ENCODE measurements at places on chromosomes 12 and 14.

- peak; percentile 74 for DNase-seq
- no peaks in the 10 kb centered on the region for H3K36me3 ChIP-seq
- H3K27me3 ChIP-seq: no peaks in the 10 kb centered on the region
- H3K27ac ChIP-seq: peak overlapping the region; percentile 92
- peak overlapping the region; percentile 72 for H3K4me3 ChIP-seq
These were observed 911 bp upstream of the SCNN1A start for GRCh38 chr12:6376079-6376869.

- DNase-seq: no peak
- no peaks in the 10 kb centered on the region for H3K36me3 ChIP-seq
- no peaks in the 10 kb centered on the region for H3K4me1 ChIP-seq
- no peaks in the 10 kb centered on the region for H3K27me3 ChIP-seq
These were observed 87.7 kb downstream of the GLT1D1 start for GRCh38 chr12:128940974-128941373.

GRCh38 chr12:46401662-46402061 is 29.1 kb upstream of the SLC38A2 start:
- H3K36me3 ChIP-seq: no peaks in the 10 kb centered on the region
- H3K27ac ChIP-seq: no peak overlapping the region
- H3K4me3 ChIP-seq: no peak overlapping the region
- no peak for DNase-seq
- peaks cover 8% of the 10 kb centered on the region for H3K4me1 ChIP-seq

DNA sequence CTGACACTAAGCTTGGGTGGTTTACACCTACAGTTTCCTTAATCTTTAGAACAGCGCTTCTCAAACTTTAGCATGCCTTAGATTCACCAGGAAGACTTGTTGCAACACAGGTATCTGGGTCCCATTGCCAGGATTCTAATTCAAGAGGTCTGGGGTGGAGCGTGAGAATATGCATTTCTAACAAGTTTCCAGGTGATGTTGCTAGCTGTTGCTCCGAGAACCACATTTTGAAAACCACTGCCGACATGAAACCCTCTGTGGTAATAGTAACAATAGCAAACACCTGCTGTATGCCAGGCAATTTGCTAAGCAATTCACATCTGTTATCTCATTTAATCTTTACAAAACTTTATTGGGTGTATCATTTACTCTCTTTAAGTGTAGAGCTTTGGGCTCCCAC is 58.6 kb downstream of the TRHDE start:
- no peak overlapping the region for H3K27ac ChIP-seq
- H3K4me3 ChIP-seq: no peak overlapping the region
- no peaks in the 10 kb centered on the region for H3K4me1 ChIP-seq
- no peak for DNase-seq

GRCh38 chr14:56487090-56487667 is 92.4 kb upstream of the TMEM260 start:
- H3K4me3 ChIP-seq: no peak overlapping the region
- DNase-seq: no peak
- no peaks in the 10 kb centered on the region for H3K27me3 ChIP-seq
- H3K4me1 ChIP-seq: no peaks in the 10 kb centered on the region
- no peak overlapping the region for H3K27ac ChIP-seq

GRCh38 chr14:56891226-56891625 is 80.9 kb upstream of the OTX2 start:
- H3K4me3 ChIP-seq: no peak overlapping the region
- DNase-seq: no peak
- peaks cover 19% of the 10 kb centered on the region for H3K4me1 ChIP-seq
- no peak overlapping the region for H3K27ac ChIP-seq
- peaks cover 39% of the 10 kb centered on the region for H3K27me3 ChIP-seq
- no peaks in the 10 kb centered on the region for H3K36me3 ChIP-seq

- no peak overlapping the region for H3K4me3 ChIP-seq
- H3K27me3 ChIP-seq: no peaks in the 10 kb centered on the region
- peaks cover 3% of the 10 kb centered on the region for H3K4me1 ChIP-seq
- H3K36me3 ChIP-seq: no peaks in the 10 kb centered on the region
- no peak overlapping the region for H3K27ac ChIP-seq
These were observed 10.8 kb downstream of the ALDH2 start for GRCh38 chr12:111777345-111778045.

DNA sequence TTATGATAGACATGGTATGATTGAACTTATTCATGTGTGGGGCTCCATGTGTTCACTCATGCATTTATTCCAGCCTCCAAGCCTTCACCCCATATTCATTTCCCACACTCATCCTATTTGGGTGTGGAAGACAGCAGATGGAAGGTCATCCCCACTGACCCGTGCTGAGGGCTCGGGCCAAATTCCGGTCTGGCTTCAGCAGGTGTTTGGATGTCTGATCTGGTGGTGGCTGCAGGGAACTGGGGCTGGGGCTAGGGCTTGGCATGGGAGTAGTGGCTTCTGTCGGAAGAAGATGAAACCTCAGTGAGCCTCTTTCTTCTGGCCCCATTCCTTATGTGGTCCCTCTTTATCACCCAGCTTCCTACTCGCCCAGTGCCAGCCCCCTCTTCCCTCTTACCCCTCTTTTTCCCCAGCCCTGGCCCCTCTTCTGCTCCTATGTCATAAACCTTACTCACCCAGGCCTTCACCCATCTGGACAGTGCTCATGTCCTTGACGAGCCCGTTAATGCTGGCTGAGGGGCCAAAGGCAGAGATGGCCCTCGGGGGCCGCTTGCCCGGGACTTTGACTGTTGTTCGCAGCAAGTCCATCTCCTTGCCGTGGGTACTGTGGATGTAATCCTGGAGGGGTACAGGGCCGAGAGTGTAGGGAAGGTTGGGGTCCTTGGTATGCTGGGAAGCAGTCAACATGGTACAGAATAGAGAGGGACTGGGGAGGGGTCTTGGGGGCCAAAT is 8.0 kb downstream of the AGAP2 start:
- H3K4me3 ChIP-seq: no peak overlapping the region
- no peak for DNase-seq
- no peak overlapping the region for H3K27ac ChIP-seq
- no peaks in the 10 kb centered on the region for H3K36me3 ChIP-seq

- no peaks in the 10 kb centered on the region for H3K4me1 ChIP-seq
- no peak overlapping the region for H3K27ac ChIP-seq
- no peaks in the 10 kb centered on the region for H3K27me3 ChIP-seq
- DNase-seq: no peak
These were observed 60.5 kb upstream of the NUDT4 start for GRCh38 chr12:93317227-93317626.

- DNase-seq: no peak
- no peak overlapping the region for H3K4me3 ChIP-seq
- H3K4me1 ChIP-seq: peaks cover 5% of the 10 kb centered on the region
- no peak overlapping the region for H3K27ac ChIP-seq
These were observed 182.3 kb downstream of the TMEM132C start for GRCh38 chr12:128449146-128449894.

DNA sequence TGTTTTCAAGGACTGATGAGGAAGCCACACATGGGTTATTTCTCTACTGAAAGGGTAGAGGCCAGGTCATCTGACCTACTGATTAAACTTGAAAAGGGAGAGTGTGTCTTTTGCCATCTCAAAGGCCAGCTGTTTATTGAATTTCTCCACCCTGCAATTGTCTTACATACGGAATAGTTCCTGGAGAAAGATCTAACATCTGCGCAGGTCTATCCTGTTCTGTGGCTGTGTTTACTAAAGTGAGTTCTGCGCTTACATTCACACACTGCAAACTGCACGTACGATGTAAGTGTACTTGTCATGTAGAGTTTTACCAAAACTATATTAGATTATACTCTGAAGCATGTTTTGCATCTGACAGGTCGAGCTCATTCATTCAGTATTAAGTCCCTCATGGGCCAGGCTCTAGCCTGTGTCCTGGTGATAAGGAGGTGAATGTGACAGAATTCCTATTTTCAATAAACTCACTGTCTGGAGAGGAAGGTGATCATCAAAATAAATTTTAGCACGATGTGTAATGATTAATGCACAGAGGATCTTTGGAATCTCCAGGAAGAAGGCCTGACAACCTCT is 96.6 kb downstream of the PRKCH start:
- DNase-seq: no peak
- H3K4me1 ChIP-seq: 0 out of 2 replicates have a peak, but pooled peaks cover 1% of the 10 kb centered on the region
- H3K36me3 ChIP-seq: no peaks in the 10 kb centered on the region
- no peak overlapping the region for H3K4me3 ChIP-seq

DNA sequence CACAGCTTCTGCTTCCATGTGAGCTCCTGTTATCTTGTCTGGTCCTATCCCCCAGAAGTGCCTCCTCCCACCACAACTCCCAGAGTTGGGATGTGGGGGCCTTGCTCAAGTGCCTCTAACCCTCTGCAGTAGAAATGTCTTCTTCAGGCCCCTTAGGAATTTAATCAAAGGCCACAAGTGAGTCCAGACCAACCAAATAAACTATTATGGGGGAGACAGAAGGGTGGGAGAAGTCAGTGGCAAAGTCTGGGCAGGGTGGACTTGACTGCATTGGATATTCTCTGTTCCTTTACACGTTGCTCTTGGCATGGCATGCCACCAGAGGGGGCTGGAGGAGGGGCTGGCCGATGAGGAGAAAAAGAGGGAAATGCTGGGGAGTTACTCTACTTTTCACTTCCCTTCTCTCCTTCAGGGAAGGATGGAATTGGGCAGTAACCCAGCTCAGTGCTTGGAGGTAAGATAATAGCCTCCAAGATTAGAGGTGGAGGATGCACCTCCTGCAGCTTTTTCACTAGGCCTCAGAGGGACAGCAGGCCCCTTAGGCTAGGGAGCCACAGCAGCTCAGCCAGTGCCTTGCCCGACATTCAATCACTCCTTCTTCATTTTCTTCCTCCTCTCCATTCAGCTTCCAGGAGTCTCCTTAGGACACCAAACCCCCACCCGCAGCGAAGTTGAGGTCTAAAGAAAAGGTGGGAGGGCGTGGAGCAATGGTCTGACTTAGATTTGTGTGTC is 1.2 kb upstream of the AP1G2 start:
- no peak overlapping the region for H3K4me3 ChIP-seq
- peaks cover 11% of the 10 kb centered on the region for H3K4me1 ChIP-seq
- no peaks in the 10 kb centered on the region for H3K27me3 ChIP-seq
- DNase-seq: no peak
- 0 out of 2 replicates have a peak, but pooled peaks cover 2% of the 10 kb centered on the region for H3K36me3 ChIP-seq

DNA sequence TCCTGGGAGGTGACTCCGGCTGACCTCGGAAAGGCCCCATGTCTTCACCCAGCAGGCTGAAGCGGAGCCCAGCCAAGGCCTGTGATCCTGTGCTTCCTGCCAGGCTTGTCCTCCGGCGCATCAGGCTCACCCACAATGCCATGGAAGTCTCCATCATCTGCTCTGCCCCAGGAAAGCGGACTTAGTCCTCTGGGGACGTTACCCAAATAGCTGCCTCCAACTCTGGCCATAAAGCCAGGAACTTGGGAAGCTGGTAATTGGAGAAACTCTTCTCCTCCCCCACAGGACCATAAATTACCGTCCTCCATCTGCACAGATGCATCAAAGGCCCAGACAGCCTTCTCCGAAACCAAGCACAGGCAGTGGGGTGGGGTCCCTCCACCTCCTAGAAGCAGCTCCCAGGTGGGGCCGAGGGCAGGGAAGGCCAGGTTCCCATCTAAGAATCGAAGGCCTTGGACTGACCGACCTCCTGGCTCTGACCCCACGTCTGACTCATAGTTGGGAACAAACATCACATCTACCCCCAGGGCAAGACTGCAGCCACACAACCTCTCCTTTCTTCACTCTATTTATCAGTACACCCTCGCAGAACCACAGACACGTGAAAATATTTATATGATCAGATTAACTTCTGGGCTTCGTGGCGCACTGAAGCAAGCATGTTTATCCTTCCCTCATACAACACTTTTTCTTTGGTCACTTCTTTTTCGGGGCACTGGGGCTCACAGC is 56.4 kb downstream of the PITPNM2 start:
- H3K36me3 ChIP-seq: no peaks in the 10 kb centered on the region
- no peak for DNase-seq
- H3K4me3 ChIP-seq: no peak overlapping the region
- no peaks in the 10 kb centered on the region for H3K27me3 ChIP-seq
- H3K4me1 ChIP-seq: no peaks in the 10 kb centered on the region

GRCh38 chr12:100484183-100484886 is 10.7 kb downstream of the NR1H4 start:
- no peak for DNase-seq
- H3K4me3 ChIP-seq: no peak overlapping the region
- no peaks in the 10 kb centered on the region for H3K27me3 ChIP-seq

- H3K4me1 ChIP-seq: no peaks in the 10 kb centered on the region
- no peak overlapping the region for H3K27ac ChIP-seq
- no peaks in the 10 kb centered on the region for H3K27me3 ChIP-seq
- H3K36me3 ChIP-seq: peaks cover 8% of the 10 kb centered on the region
These were observed 18.4 kb upstream of the GALNT16 start for GRCh38 chr14:69241577-69241976.

DNA sequence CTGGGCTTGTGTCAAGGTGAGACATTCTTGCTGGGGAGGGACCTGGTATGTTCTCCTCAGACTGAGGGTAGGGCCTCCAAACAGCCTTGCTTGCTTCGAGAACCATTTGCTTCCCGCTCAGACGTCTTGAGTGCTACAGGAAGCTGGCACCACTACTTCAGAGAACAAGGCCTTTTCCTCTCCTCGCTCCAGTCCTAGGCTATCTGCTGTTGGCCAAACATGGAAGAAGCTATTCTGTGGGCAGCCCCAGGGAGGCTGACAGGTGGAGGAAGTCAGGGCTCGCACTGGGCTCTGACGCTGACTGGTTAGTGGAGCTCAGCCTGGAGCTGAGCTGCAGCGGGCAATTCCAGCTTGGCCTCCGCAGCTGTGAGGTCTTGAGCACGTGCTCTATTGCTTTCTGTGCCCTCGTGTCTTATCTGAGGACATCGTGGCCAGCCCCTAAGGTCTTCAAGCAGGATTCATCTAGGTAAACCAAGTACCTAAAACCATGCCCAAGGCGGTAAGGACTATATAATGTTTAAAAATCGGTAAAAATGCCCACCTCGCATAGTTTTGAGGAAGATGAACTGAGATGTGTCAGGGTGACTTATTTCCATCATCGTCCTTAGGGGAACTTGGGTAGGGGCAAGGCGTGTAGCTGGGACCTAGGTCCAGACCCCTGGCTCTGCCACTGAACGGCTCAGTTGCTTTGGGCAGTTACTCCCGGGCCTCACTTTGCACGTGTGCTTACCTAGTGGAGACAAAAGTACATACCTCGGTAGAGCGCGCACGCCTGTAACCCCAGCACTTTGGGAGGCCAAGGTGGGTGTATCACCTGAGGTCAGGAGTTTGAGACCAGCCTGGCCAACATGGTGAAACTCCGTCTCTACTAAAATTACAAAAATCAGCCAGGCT is 4.3 kb downstream of the GAPDH start:
- no peak overlapping the region for H3K27ac ChIP-seq
- DNase-seq: no peak
- H3K27me3 ChIP-seq: no peaks in the 10 kb centered on the region
- no peaks in the 10 kb centered on the region for H3K4me1 ChIP-seq
- H3K4me3 ChIP-seq: no peak overlapping the region
- H3K36me3 ChIP-seq: peaks cover 27% of the 10 kb centered on the region

GRCh38 chr14:106094654-106095189 is 568.3 kb downstream of the TMEM121 start:
- H3K36me3 ChIP-seq: no peaks in the 10 kb centered on the region
- H3K4me1 ChIP-seq: no peaks in the 10 kb centered on the region
- no peaks in the 10 kb centered on the region for H3K27me3 ChIP-seq
- H3K27ac ChIP-seq: no peak overlapping the region

Data from H1 (cell line).